ENCODE measurements at places on chromosomes 3 and 15. TPM values are rescaled to one million over a fixed set of nuclear protein-coding genes. Genes with fewer than 3 reads are reported as not detected.

Gene MAGEL2
- total RNA-seq = 0.09 TPM

Gene SLC9C1
- total RNA-seq = 0.48 TPM

Gene SEMA6D
- 9.0 TPM for total RNA-seq

Gene TLR9
- 0.65 TPM for total RNA-seq

Gene CDHR4
- total RNA-seq = not detected

Gene CGNL1
- total RNA-seq = 19.0 TPM
